ENCODE measurements at places on chromosomes 1 and 21.
A peak's percentile ranks its signal among the peaks of the same experiment; 100 is the strongest.

- peaks cover 3% of the 10 kb centered on the region for H3K4me1 ChIP-seq
- no peaks in the 10 kb centered on the region for H3K27me3 ChIP-seq
- H3K4me3 ChIP-seq, result no peak overlapping the region
- DNase-seq, result no peak
- no peak overlapping the region for H3K27ac ChIP-seq
These were observed 21.2 kb upstream of the SYCP1 start for GRCh38 chr1:114833421-114833820.

DNA sequence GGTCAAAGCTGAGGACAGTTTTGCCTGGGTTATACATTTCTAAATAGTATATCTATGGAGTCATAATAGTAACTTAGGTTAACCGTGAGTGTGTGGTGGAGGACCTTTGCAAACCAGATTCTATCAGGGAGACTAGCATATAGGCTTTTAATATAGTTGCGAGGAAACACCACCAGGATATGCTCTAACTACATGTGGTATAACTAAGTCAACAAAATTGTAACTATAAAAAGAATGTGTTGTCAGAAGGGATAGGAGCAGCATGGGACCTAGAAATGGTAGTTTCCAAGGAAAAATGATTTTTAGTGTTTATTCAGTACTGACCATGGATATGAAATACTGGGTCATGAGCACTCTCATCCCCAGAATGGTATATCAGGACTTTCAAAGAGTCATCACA, 338.1 kb downstream of the TGFB2 start:
- DNase-seq, result no peak
- H3K4me3 ChIP-seq, result no peak overlapping the region
- no peak overlapping the region for H3K27ac ChIP-seq
- no peaks in the 10 kb centered on the region for H3K36me3 ChIP-seq
- H3K4me1 ChIP-seq, result no peaks in the 10 kb centered on the region

GRCh38 chr1:209363112-209363511, 220.4 kb upstream of the CAMK1G start:
- H3K4me3 ChIP-seq, result no peak overlapping the region
- no peaks in the 10 kb centered on the region for H3K27me3 ChIP-seq
- no peaks in the 10 kb centered on the region for H3K36me3 ChIP-seq
- DNase-seq, result no peak
- no peak overlapping the region for H3K27ac ChIP-seq

- H3K4me3 ChIP-seq, result no peak overlapping the region
- no peaks in the 10 kb centered on the region for H3K27me3 ChIP-seq
- no peaks in the 10 kb centered on the region for H3K36me3 ChIP-seq
- no peak overlapping the region for H3K27ac ChIP-seq
- H3K4me1 ChIP-seq, result no peaks in the 10 kb centered on the region
- peak; percentile 2 for DNase-seq
These were observed 656.4 kb downstream of the LTN1 start for GRCh38 chr21:28336314-28336713.

GRCh38 chr1:222224636-222225315, 323.1 kb downstream of the HHIPL2 start:
- no peak overlapping the region for H3K4me3 ChIP-seq
- H3K27ac ChIP-seq, result no peak overlapping the region
- no peaks in the 10 kb centered on the region for H3K36me3 ChIP-seq
- H3K4me1 ChIP-seq, result no peaks in the 10 kb centered on the region
- H3K27me3 ChIP-seq, result no peaks in the 10 kb centered on the region
- no peak for DNase-seq

DNA sequence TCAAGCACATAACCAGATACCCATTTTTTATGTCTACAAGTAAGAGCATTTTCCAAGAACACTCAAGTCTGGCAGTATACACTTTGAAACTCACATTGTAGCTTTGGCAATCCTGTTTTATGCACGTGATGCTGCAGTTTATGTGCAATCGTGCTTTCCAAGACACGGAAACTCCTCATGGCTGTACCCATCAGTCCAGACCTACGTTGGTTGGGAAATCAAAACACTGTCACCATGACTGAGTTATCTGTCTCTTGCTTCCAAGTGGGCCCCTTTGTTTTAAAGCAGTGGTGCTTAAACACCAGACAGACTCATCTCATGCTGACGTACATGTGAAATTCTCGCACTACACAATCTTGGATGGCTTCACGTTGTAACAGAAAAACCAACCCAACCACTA, 192.8 kb downstream of the LTN1 start:
- no peaks in the 10 kb centered on the region for H3K36me3 ChIP-seq
- H3K4me1 ChIP-seq, result no peaks in the 10 kb centered on the region
- H3K4me3 ChIP-seq, result no peak overlapping the region
- H3K27ac ChIP-seq, result no peak overlapping the region
- DNase-seq, result no peak
- no peaks in the 10 kb centered on the region for H3K27me3 ChIP-seq

DNA sequence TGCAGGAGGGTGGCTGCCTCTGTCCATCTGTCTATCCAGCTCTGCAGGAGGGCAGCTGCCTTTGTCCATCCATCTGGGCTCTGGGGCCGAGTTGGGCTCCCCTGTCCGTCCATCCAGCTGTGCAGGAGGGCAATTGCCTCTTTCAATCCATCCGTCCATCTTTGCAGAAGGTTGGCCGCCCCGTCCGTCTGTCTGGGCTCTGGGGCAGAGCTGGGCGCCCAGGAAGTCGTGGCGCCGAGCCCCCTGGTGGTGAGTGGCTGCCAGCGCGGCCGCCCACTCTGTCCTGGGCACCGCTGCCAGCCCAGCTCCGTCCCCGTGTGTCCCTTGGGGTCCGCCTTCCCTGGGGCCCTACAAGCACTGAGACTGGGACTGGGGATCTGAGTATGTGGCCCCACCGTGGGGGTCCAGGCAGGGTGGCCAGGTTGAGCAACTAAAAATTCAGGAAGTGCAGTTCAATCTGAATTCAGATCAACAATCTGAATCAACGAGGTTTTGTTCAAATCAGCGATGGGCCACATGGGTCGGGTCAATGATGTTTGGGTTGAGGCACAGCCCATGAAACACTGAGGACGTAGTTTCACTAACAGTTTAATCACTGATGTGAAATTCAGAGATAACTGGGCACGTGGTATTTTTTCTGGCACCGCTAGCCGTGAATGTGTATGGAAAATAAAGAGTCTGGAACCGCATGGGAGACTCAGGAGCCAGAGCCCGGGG, 99.1 kb upstream of the ACTRT2 start:
- peaks cover 6% of the 10 kb centered on the region for H3K4me1 ChIP-seq
- H3K36me3 ChIP-seq, result no peaks in the 10 kb centered on the region
- no peak for DNase-seq
- H3K27ac ChIP-seq, result no peak overlapping the region
- H3K27me3 ChIP-seq, result no peaks in the 10 kb centered on the region

DNA sequence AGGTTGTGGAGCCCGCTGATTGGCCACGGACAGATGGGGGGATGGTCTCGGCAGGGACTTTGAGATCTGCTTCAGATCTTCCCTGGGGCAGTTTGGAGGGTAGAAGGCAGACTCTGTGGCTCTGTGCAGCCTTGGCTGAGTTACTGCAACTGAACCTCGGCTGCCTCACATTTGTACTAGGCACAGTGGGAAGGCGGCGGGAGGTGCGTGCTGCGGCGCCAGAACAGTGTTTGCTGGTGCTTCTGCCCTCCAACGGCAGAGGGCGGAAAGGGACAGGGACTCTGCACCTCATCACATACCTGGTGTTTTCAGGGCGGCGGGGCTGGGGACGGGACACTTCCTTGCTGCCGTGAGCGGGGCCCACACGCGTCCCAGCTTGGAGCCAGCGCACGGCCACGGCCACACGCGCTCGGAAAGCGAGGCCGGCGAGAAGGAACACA, 26.2 kb downstream of the SLC66A1 start:
- no peaks in the 10 kb centered on the region for H3K27me3 ChIP-seq
- H3K36me3 ChIP-seq, result peaks cover 58% of the 10 kb centered on the region
- no peak for DNase-seq

DNA sequence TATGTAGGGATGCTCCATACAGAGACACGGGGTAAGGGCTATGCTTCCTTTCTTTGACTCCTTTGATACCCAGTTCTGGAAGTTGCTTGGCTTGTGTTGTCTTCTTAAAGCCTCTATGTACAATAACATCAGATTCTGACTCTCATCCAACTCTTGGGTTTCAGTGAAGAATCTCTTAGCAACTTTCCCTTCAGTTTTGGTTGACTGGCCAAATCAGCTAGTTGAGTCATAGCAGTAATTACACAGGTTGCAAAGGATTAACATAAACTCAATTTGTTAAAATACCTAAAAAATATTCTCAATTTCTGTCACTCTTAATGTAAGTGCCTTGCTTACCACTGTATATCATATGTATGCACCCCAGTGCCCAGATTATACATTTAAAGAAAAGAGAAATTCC, 9.2 kb downstream of the CD1E start:
- DNase-seq, result no peak
- no peak overlapping the region for H3K4me3 ChIP-seq
- no peak overlapping the region for H3K27ac ChIP-seq
- no peaks in the 10 kb centered on the region for H3K4me1 ChIP-seq

- peak; percentile 60 for DNase-seq
- peaks cover 26% of the 10 kb centered on the region for H3K4me1 ChIP-seq
- H3K27ac ChIP-seq, result peak overlapping the region; percentile 98
- H3K4me3 ChIP-seq, result peak overlapping the region; percentile 55
- H3K36me3 ChIP-seq, result peaks cover 5% of the 10 kb centered on the region
These were observed 1.2 kb downstream of the SH3GLB1 start for GRCh38 chr1:86705665-86705985.

DNA sequence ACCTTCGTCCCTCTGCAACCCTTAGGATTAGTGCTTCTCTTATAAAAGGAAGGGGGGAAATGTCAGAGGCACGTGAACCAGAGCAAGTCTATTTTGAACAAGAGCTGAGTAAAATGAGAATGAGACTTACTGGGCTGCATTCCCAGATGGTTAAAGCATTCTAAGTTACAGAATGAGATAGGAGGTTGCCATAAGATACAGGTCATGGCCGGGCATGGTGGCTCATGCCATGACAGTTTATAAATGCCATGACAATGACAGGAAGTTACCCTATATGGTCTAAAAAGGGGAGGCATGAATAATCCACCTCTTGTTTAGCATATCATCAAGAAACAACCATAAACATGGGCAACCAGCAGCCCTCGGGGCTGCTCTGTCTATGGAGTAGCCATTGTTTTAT, 2.5 kb upstream of the AQP10 start:
- no peaks in the 10 kb centered on the region for H3K4me1 ChIP-seq
- DNase-seq, result no peak
- H3K36me3 ChIP-seq, result no peaks in the 10 kb centered on the region
- H3K4me3 ChIP-seq, result no peak overlapping the region

- no peak overlapping the region for H3K4me3 ChIP-seq
- H3K36me3 ChIP-seq, result no peaks in the 10 kb centered on the region
- no peaks in the 10 kb centered on the region for H3K4me1 ChIP-seq
- peaks cover 2% of the 10 kb centered on the region for H3K27me3 ChIP-seq
- H3K27ac ChIP-seq, result no peak overlapping the region
These were observed 112.3 kb downstream of the HLX start for GRCh38 chr1:220991506-220991905.

- H3K27ac ChIP-seq, result no peak overlapping the region
- no peaks in the 10 kb centered on the region for H3K36me3 ChIP-seq
- no peak overlapping the region for H3K4me3 ChIP-seq
- H3K27me3 ChIP-seq, result no peaks in the 10 kb centered on the region
- DNase-seq, result no peak
These were observed 10.5 kb downstream of the PCSK9 start for GRCh38 chr1:55049914-55050278.

DNA sequence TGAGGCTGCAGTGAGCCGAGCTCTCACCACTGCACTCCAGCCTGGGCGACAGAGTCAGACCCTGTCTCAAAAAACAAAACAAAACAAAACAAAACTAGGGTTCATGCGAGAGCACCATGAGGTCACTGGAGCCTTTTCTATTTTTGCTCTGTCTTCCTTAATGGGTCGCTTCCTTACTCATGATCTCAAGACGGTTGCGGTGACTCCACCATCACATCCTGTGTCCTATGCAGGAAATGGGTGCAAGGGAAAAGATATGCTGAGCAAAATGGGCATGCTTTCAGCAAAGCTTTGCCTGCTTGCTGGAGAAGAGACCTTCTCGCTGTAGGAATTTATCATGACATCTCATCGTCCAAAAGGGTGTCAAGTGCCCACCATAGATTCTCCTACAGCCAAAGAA, 36.4 kb downstream of the WNT9A start:
- no peak overlapping the region for H3K27ac ChIP-seq
- DNase-seq, result no peak
- H3K27me3 ChIP-seq, result no peaks in the 10 kb centered on the region
- no peaks in the 10 kb centered on the region for H3K4me1 ChIP-seq
- H3K4me3 ChIP-seq, result no peak overlapping the region

GRCh38 chr1:246526915-246527314, 19.8 kb upstream of the SMYD3 start:
- no peak for DNase-seq
- no peak overlapping the region for H3K4me3 ChIP-seq
- peak overlapping the region; percentile 59 for H3K27ac ChIP-seq
- H3K27me3 ChIP-seq, result no peaks in the 10 kb centered on the region
- H3K36me3 ChIP-seq, result no peaks in the 10 kb centered on the region
- peaks cover 7% of the 10 kb centered on the region for H3K4me1 ChIP-seq

DNA sequence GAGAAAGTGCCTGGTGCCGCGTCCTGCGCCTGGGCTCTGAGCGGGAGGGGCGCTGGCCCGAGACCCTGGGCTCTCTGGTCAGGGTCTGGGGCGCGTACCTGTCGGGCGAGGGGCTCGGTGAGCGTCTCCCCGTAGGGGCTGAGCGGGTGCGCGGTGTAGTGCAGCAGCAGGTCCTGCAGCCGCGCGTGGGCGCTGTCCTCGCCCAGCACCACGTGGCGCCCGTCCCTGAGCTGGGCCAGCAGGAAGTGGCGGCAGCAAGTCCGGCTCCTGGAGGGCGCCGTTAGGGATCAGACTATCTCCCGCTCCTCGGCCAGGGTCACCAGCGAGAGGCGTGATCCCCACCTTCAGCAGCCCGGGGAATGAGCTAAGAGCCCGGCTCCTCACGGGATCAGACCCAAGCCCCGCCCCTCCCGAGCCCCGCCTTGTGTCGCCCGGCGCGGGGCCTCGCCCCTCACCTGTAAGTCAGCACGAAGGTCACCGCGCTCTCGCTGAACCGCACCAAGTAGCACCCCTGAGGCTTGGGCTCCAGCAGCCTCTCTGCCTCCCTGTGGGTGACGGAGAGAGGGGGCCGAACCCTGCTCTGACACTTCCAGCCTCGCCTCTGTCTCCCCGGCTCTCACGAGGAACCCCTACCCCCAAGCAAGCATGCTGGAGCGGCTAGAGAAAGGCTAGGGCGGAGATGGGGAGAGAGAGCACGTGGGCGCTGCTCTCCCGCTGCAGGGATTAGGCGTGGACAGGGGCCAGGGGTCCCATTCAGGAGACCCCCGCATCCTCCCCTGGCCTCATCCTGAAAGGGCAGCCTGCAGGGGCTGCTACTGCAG, 2.7 kb downstream of the SH2D2A start:
- DNase-seq, result peak; percentile 56
- H3K4me1 ChIP-seq, result peaks cover 21% of the 10 kb centered on the region
- no peak overlapping the region for H3K27ac ChIP-seq
- H3K36me3 ChIP-seq, result no peaks in the 10 kb centered on the region
- H3K27me3 ChIP-seq, result peaks cover 33% of the 10 kb centered on the region

DNA sequence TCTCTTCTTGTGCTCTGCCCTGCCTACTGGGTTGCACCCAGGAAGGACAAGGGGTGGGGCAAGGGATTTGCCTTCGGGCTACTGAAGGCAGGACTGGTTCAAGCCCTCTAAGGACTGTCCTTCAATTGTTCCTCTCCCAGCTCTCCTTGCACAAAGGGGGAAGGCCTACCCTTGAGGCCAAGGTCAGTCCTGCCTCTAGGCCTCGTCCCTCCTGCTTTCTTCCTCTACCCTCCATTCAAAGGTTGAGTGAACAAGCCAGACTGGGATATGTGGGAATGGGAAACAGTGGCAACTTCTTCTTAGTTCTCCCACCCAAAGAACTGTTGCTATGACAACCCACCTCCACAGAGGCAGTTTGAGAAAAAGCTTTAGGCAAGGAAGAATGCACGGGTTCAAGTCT, 2.7 kb downstream of the LURAP1 start:
- no peak for DNase-seq
- H3K36me3 ChIP-seq, result no peaks in the 10 kb centered on the region
- no peak overlapping the region for H3K4me3 ChIP-seq

All from CD14-positive monocyte (primary cell).